Activated CD4-positive, alpha-beta memory T cell treated with anti-CD3 and anti-CD28 coated beads for 36 hours (primary cell): ENCODE measurements at places on chromosomes 13 and 19. TPM values are rescaled to one million over a fixed set of nuclear protein-coding genes. Genes with fewer than 3 reads are reported as not detected.

RASGRP4 gene
- total RNA-seq: 7.4 TPM

PTH2 gene
- not detected for total RNA-seq

SULT2B1 gene
- total RNA-seq: not detected

ZNF383 gene
- 7.7 TPM for total RNA-seq

SLC25A41 gene
- total RNA-seq: not detected

DNA sequence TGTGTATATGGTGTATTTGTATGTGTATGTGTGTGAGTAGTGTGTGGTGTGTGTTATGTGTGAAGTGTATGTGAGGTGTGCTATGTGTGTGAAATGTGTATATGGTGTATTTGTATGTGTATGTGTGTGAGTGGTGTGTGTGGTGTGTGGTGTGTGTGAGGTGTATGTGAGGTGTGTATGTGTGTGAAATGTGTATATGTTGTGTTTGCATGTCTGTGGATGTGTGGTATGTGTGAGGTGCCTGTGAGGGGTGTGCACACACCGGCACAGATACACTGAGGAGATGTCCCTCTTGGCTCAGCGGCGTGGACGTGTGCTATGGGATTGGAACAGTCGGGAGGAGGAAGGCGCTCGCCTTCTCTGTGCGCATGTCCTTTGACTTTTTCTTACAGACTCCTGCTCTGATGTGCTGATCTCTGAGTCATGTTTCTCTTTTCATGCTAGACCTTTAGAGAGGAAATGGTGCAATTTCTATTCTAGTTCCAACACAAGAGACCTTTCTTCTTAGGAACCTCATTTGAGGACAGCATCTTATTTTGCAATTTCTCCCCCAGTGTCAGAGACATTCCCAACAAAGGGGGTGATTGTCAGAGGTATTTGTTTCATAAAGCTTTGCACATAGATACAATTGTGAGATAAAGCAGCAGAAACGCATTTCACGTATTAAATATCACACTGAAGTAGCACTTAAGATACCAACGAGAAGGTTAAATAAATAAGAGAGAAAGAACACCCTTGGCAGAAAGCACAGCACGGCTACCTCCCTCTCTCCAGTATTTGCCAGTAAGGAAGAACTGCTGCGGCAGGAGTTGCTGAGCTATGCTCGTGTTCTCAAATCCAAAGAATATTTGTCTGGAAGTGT is 11.3 kb upstream of the TNFRSF19 start:
- peak; percentile 29 for DNase-seq

GRCh38 chr19:23539499-23539898 is 144.2 kb upstream of the ZNF91 start:
- DNase-seq: no peak

DNA sequence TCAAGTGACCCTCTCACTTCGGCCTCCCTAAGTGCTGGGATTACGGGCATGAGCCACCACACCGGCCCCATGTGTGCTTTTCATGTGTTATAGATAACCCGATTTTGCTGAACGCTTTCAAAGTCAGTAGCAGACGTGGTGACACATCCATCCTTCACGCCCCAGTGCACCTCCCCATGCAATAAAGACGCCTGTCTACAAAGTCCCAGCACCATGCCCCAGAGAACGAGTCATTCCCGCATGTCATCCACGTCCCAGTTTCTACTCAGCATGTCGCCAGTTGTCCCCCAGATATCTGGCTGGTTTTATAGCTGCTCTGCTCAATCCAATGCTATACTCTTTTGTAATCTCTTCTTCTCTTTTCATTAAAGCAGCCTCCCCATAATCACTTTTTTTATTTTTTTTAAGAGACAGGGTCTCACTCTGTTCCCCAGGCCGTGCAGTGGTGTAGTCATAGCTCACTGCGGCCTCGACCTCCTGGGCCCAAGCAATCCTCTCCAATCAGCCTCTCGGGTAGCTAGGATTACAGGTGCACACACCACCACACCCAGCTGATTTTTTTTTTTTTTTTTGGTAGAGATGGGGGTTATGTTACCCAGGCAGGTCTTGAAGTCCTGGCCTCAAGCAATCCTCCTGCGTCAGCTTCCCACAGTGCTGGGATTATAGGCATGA is 42.5 kb downstream of the DNM2 start:
- DNase-seq: peak; percentile 71

DNA sequence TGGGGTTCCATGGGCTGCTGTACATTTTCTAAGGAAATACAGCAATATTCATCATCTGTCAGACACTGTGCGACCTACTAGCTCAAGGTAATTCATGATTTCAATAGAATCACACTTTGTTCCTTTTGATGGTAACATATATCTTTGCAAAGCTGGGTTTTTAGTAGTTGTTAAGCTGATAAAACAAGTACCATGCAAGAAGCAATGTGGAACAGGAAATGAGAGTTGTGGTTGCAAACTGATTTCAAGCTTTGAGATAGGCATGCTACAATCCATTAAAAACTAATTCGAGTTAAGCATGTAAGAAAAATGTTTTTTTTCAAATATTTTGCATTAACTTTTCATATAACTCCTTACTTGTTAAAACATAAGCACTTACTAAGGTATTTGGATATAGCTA is 6.8 kb upstream of the MBNL2 start:
- DNase-seq: no peak

DNA sequence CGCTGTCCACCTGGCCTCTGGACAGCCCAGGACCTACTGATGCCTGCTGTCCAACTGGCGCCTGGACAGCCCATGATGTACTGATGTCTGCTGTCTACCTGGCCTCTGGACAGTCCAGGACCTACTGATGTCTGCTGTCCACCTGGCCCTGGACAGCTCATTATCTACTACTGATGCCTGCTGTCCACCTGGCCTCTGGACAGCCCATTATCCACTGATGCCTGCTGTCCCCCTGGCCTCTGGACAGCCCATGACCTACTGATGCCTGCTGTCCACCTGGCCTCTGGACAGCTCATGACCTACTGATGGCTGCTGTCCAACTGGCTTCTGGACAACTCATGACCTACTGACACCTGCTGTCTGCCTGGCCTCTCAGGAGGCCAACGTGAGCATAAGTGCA is 208.1 kb downstream of the TEX29 start:
- DNase-seq: no peak

GRCh38 chr13:23928985-23929384 is 31.7 kb upstream of the C1QTNF9B start:
- no peak for DNase-seq

- no peak for DNase-seq
These were observed 2.0 kb downstream of the REX1BD start for GRCh38 chr19:18590273-18591272.

GRCh38 chr19:19321141-19321577 is 530 bp downstream of the MAU2 start:
- peak; percentile 39 for DNase-seq
